ENCODE measurements at places on chromosomes 6 and 20.

GRCh38 chr20:63289311-63290135 is 3.5 kb upstream of the COL20A1 start:
- DNase-seq = no peak

- peak; percentile 69 for DNase-seq
These were observed 83.8 kb downstream of the FNDC1 start for GRCh38 chr6:159252955-159253508.

DNA sequence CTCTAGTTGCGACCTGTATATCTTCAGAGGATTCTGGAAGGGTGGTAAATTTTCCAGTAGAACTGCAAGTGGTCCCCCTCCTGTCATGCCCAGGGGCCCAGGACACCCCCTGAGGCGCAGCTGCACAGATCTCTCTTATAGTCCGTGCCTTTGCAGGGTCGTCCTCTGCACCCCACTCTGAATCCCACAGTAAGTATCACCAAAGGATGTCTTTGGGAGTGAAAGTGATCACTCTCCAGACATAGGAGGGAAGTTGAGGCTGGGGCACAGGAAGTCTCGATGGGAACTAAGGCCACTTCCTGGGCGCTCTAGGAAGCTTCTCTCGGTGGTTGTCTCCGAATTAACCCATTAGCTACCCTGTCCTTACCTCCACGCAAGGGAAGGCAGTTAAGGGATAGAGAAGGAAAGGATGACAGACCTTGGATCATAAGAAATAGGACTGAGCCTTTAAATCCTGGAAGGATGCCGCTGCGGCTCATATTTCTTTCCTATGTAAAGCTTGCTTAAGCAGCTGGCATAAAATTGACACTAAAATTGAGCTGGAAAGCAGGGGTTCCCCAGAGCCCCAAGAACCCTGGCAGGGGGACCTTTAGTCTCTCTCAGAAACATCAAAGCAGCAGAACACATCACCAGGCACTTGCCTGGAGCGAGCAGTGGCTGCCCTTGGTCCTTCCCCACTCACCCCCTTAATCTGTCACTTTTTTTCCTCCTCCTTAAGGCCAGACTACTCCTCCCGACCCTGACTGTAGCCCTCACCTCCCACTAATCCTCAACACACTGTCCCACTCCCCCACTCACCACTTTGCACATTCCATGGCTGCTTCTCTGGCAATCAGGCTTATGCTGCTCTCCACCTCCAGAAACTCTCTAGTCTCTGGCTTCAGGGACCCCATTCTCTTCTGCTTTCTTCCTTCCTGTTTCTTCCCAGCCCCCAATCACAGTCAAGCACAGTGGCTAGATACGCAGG is at the start of gene ZKSCAN4:
Gene ZKSCAN4, minus strand, starts transcription at position 261 of the 967 bp plus-strand sequence. CDS start 289 bp downstream, outside the sequence.
- peak; percentile 97 for DNase-seq

DNA sequence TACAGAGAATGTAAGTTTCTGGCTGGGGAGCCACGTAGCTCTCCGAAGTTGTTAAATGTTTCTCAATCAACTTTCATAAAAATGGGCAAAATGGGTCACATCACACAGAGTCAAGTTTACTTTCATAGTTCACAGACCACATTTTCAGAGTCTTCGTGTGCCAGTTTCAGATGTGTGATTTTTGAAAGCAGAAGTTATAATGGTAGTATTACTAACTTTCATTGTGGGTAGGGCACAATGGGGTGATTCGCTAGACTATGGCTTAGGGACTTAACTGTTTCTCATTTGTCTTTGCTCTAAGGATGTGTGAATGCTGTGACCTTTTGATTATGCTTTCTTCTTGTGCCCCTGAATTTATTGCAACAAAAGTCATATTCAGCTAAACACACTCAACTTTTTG is 109.0 kb upstream of the SUPT3H start:
- DNase-seq = no peak

DNA sequence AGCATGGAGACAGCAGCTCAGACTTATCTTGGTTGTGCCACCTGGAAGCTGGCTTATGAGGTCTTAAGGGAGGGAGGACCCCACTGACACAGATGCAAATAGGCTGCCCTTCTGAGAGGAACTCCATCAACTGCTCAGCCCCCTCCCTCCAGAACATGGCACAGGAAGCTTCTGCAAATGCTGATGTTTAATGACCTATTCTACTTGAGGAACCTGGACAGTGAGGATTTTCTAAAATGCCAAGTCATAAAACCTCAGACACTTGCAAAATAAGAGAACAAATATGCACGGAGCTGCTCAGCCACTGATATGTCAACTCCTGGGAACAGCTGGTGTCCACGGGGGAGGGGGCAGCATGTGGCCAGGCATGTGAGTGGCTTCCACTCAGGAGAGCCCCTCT is 3.5 kb downstream of the CST9 start:
- DNase-seq = peak; percentile 16

- no peak for DNase-seq
These were observed 93.0 kb downstream of the NDUFAF5 start for GRCh38 chr20:13877793-13878192.

DNA sequence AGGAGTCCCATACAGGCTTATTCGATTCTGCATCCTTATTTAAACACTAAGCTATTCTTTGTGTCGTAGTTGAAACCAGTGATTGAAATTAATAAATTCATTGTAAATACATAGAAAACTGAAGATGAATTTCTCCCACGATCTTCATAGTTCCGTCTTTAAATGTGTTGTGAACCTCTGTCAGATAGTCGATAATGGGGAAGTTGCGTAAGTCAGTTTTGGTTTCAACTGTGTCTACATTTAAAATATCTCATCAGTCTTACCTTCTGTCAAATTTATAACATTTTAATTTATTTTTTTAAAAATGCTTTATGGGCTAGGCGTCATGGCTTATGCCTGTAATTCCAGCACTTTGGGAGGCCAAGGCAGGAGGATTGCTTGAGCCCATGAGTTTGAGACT is 12.7 kb downstream of the STX11 start:
- peak; percentile 73 for DNase-seq

DNA sequence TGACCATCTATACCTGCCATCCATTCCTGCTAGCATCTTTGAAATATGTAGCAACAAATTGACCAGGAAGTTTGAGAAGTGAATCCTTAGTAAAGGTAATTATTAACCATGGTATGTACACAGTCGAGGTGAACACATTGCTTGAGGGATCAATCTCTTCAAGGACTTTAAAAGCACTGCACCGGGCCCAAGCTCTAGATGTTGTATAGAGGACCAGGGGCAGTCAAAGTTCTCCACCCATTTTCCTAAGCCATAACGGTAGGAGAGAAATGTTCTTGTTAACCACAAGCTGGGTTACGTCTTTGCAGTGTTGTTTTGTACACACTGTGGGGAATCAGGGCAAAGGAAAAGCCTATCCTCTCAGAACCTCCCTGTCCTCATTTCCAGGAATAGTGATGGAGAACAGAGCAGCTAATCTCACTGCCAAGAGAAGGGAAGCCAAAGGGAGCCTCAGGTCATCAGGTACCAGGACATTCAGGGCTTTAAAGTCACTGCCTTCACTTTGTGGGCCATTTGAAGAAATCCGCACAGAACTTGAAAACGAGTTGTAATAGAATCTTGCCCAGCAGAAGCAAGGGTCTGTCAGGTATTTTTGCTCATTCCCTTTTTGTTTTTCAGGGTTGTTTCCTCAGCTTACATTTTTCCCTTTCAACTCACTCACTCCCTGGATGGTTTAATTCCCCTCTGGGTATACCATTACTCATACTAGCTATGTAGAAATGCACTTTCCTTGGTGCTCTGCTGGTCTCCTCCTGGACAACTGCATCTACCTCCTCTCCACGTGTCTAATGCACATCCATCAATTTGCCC is 5.3 kb upstream of the PM20D2 start:
- DNase-seq = no peak

GRCh38 chr20:54268941-54269340 is 61.1 kb downstream of the PFDN4 start:
- DNase-seq = no peak

- no peak for DNase-seq
These were observed 30.2 kb downstream of the DOP1A start for GRCh38 chr6:83097675-83098074.

GRCh38 chr6:81575442-81575841 is 177.0 kb downstream of the TENT5A start:
- no peak for DNase-seq

DNA sequence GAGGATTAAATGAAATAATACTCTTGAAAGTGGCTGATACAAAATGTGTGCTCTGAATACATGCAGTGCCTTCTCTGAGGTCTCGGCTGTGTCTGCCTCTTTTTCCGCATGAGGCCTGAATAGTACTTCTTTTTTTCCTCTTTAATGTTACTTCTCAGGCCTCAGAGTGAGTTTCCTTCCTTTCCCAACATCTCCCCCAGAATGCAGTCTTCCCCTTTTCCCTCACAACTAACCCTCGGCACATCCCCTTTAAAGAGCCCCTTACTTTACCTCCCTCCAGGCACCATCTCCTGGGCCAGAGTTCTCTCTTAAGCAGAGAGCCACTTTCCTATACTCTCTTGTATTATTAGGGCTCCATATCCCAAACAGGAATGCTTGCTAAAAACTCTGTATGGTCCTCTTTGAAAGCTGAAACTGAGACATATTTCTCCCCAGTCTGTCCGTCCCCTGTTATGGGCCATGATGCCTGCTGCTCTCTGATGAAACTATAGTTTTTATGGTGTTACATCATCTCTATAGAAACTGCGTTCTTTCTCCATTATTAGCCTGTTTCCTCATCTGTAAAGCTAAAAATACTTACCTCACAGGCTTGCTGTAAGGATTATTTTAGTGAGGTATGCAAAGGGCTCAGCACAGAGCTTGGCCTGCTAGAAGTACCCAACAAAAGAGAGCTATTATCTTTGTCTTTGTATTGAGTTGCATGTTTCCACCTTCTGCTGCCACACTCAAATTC is 2.3 kb downstream of the PLAGL2 start:
- DNase-seq = no peak

DNA sequence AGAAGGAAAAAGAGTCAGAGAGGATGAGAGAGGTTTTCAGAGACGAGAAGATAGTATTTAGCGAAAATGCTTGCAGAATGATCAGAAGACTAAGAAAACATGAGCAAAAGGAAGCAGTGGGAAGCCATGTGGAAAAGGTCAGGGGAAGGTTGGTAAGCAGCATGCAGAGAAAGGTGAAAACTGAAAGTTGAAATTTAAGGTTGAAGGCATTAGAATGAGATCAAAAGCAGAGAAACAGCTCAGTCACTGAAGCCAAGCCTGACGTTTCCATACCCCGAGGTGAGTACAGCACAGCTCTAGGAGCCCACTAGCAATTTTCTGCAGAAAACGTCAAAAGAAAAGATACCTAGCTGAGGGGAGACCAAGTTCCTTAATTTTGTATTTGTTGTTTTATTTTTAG is 19.1 kb upstream of the TFB1M start:
- DNase-seq = no peak

- DNase-seq = peak; percentile 21
These were observed 269.1 kb downstream of the PHF3 start for GRCh38 chr6:63904650-63905248.

GRCh38 chr6:170132561-170132991 is 158.3 kb downstream of the DLL1 start:
- DNase-seq = no peak

GRCh38 chr6:158910484-158911440 is 89.2 kb downstream of the RSPH3 start:
- DNase-seq = no peak

GRCh38 chr6:62570372-62570771 is 284.3 kb upstream of the KHDRBS2 start:
- no peak for DNase-seq

DNA sequence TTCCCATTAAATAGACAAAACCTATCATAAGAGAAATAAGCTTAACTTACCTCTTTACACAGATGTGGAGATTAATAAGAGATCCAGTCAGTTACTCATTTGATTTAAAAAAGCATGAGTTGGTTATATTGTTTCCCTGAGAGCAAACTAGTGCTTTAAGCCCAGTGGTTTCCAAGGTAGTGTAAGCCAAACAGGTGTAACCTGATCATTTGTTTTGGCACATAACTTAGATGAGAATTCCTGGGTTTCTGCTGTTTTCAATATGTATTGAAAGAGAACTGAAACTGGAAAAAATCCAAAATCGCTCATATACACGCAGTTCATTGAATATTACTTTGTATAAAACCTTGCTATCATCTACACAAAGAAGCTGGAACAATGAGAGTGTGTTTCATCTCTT is 30.5 kb upstream of the SMIM8 start:
- no peak for DNase-seq

DNA sequence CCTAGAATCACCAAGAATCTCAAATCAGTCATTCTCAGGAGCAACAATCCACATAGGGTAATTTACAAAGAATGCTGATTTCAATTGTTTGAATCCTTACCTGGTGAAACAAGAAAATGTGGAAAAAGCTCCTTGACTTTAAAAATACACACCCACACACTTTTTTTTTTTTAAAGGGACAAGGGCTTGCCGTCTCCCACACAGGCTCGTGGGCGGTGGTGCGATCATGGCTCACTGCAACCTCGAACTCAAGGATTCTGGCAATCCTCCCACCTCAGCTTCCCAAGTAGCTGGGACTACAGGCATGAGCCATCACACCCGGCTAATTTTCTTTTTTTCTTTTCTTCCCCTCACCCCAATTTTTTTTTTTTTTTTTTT is 30.7 kb downstream of the PARD6B start:
- DNase-seq = no peak

DNA sequence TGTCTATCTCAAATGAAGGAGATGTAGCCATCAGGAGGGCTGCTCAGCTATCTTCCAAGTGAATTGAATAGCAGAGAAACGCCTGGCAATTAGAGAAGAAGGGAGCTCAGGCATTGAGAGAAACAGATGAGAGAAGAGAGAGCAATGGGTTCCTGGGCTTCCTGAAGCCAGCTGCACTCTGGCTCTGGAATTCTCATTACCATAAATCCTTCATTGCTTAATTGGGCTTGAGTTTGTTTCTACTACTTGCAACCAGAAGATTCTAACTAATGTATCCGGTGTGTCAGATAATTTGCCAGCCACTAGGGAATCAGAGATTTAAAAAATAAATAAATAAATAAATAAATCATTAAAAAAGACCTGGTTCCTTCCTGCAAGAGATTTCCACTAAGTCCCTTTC is 25.0 kb upstream of the CDKAL1 start:
- DNase-seq = no peak

GRCh38 chr20:16917636-16918035 is 169.5 kb downstream of the OTOR start:
- no peak for DNase-seq

- DNase-seq = no peak
These were observed 17.6 kb downstream of the RNF8 start for GRCh38 chr6:37371154-37372083.

- peak; percentile 78 for DNase-seq
These were observed 115.3 kb downstream of the LCA5 start for GRCh38 chr6:79421707-79422484.

GRCh38 chr6:67886036-67886707 is 748.9 kb upstream of the ADGRB3 start:
- DNase-seq = peak; percentile 74

GRCh38 chr6:53795702-53796450 is 1.1 kb downstream of the LRRC1 start:
- DNase-seq = no peak

GRCh38 chr6:129015721-129016120 is 132.8 kb downstream of the LAMA2 start:
- no peak for DNase-seq

DNA sequence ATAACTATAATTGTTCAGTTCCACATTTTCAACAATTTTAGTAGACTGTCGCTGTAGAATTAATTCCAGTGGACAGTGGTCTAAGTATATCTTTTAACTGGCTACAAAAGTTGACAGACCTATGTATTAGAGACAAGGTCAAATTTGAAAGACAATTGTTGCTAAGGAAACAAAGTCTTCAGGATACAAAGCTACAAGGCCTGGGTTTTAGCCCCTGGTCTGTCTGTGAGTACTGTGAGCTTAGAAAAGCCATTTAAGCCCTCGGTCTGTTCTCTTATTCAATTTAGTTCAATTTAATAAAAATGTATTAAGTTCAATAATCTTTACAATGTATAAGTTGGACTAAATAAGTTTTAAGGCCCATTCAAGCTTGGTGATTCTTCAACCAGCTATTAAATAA is 352.5 kb downstream of the HDGFL1 start:
- DNase-seq = no peak
